Activated naive CD4-positive, alpha-beta T cell treated with anti-CD3 and anti-CD28 coated beads for 36 hours (primary cell): ENCODE measurements at places on chromosomes 4 and X. TPM values are rescaled to one million over a fixed set of nuclear protein-coding genes. Genes with fewer than 3 reads are reported as not detected.

Gene FHIP1A
- 0.07 TPM for total RNA-seq

Gene TENM3
- total RNA-seq, result not detected

Gene VEGFD
- not detected for total RNA-seq

Gene ZNF630
- 1.5 TPM for total RNA-seq

Gene TMEM255A
- total RNA-seq, result not detected

Gene ANKRD50
- total RNA-seq, result 0.74 TPM

Gene MAGEA10
- total RNA-seq, result not detected

Gene CTBP1
- total RNA-seq, result 140 TPM

Gene PAGE4
- total RNA-seq, result not detected

Gene EOLA2
- 28.1 TPM for total RNA-seq

Gene ANOS1
- not detected for total RNA-seq

Gene VCX3B
- not detected for total RNA-seq

Gene FHDC1
- 0.12 TPM for total RNA-seq

Gene XAGE1A
- not detected for total RNA-seq

Gene MAGEC1
- total RNA-seq, result not detected

Gene LANCL3
- total RNA-seq, result 0.02 TPM

Gene PITX2
- total RNA-seq, result not detected

Gene UGT2B11
- total RNA-seq, result not detected

Gene RASGEF1B
- 6.5 TPM for total RNA-seq

Gene TEX13B
- not detected for total RNA-seq

Gene CLDN2
- not detected for total RNA-seq

Gene CDKN2AIP
- 26.5 TPM for total RNA-seq

Gene RPL34
- total RNA-seq, result 2,004 TPM

Gene HSFX4
- total RNA-seq, result not detected

Gene TEC
- 3.7 TPM for total RNA-seq

Gene HGFAC
- not detected for total RNA-seq

Gene NMU
- total RNA-seq, result not detected

Gene OCRL
- total RNA-seq, result 3.6 TPM

Gene PPP1R2C
- not detected for total RNA-seq

Gene ADAMTS3
- total RNA-seq, result not detected
